Amniotic stem cell (primary cell): ENCODE measurements at places on chromosomes 2 and 18.

GRCh38 chr18:38796762-38797161 lies 1231.2 kb upstream of the CELF4 start:
- DNase-seq: no peak

- peak; percentile 23 for DNase-seq
Observed at GRCh38 chr2:45616658-45617411, 5.8 kb upstream of the SRBD1 start.

GRCh38 chr2:219538504-219538951 lies 5.1 kb downstream of the CHPF start:
- DNase-seq: no peak

DNA sequence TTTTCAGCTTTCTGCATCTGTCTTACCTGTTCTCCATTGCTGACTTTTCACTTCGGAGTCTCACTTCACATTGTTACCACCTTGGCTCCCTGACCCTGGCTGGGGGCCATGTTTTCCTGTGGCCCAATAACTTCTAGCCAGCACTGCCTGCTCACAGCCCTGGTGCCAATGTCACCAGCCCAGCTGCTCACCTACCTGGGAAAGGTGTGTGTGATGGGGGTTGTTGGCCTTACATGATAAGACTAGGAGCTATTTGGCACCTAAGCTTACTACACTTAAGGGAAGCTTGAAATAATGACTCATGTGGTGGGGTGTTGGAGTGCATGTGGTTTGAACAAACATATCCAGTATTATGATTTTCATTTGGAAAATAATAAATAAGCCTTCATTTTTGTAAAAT lies 37.5 kb upstream of the PGAP1 start:
- DNase-seq: no peak

- DNase-seq: no peak
Observed at GRCh38 chr2:233023761-233024410, 8.6 kb upstream of the NEU2 start.

DNA sequence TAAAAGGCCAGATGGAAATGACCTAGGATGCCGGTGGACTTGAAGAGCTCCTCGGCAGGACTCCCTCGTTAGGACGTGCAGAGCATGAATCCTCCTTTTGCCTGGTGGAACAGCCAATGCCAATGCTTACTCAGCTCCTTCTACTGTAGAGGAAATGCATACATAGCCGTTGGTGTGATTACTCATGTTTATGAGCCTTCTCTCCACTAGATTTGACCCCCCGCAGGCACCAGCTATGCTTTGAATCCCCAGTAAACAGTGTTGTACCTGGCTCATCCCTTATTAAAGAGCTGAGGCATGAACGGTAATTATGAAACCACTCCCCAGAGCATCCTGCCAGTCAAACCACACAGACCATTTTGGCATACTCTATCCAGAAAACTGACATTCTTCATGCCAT lies 172.8 kb downstream of the ANTXR1 start:
- DNase-seq: no peak

DNA sequence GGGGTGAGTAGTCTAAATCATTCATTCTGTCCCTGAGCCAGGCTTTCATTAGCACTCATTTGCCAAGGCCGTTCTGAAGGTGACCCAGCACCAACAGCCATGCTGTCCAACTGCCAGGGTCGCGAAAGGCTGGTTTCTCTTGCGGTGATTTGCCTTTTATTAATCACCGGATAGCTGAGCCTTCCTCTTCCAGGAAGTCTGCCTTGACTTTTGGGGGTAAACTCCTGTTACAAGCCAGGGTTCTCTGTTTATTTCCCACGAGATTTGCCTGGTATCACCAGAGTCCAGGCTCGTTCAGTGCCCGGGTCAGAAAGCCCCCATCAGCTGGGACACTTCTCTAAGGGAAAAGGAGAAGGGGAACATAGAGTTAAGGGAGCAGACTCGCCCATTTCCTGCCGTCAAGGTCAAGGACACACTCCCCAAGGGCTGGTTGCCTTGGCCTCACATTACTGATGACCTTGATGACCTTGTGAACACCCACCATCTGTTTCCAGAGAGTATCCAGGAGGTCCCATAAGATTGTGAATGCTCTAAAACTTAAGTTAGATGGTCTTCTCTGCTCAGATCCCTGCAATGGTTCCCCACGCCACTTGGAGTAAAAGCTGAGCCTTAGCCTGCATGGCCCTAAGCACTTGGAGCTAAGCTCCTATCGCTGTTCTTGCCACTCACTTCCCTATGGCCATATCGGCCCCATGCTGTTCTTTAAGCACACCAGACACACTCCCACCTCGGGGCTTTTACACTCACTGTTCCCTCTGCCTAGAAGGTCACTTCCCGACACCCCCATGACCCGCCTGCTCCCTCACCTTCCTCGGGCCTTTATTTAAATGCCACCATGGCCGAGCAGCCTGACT lies 118.0 kb upstream of the STPG4 start:
- DNase-seq: no peak

DNA sequence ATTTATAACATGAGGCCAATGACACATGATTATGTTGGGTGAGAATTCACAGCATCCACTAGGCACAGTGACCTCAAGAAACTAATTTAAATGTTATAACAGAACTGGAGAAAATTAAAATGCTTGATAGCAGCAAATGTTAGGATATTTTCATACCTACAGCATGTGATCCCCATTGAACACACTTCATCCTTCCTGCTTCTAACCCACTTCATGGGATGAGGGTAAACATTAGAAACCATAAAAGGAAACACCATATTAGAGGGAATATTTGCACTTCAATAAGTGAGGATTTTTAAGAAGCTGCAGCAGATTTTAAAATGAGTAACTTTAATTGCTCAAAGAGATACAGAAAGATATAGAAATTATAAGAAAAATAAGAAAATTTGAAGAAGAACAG lies 117.1 kb downstream of the FSHR start:
- DNase-seq: no peak

DNA sequence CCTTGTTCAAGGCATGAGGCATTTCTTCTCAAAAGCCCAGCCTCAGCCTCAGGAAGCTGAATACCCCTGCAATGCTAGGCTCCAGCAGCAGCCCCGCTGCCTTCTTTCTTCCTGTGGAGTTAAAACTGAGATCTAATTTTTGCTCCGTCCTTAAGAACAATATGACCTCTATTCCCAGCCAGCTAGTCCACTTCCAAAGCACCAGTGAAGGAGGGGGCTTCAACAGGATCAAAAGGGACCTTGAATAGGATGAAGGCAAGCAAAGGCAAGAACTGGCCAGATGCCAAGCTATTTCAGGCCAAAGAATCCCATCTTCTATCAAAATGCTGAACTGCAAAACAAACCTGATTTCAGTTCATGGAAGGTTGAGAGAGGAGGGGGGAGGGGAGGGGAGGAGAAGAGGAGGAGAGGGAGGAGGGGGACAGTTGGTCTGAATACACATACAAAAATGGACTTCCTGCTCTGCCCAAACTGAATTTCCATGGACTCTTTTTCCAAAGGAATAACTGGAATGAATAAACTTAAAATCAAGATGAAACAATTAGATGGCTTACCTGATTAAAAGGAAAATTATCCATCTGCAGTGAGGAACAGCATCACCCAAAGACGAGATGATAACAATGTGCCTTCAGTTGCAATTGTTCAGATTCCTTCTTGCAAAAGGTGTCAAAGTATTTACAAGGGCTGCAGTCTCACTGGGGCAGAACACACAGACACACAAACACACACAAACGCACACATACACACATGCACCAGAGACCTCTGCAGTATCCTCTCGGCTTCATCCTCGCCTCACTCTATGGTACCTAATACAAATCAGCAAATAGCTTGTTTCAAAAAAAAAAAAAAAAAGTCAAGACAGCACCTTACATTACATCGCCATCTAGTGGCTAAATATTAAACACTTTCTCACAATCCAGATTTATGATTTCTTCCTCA lies at the start of gene SCN1A:
Gene SCN1A (minus strand): TSS at position 804 of the 939 bp plus-strand sequence. CDS start 54,399 bp downstream, outside the sequence.
- DNase-seq: peak; percentile 21

GRCh38 chr2:85601771-85602475 lies 575 bp downstream of the TMEM150A start:
- DNase-seq: no peak

DNA sequence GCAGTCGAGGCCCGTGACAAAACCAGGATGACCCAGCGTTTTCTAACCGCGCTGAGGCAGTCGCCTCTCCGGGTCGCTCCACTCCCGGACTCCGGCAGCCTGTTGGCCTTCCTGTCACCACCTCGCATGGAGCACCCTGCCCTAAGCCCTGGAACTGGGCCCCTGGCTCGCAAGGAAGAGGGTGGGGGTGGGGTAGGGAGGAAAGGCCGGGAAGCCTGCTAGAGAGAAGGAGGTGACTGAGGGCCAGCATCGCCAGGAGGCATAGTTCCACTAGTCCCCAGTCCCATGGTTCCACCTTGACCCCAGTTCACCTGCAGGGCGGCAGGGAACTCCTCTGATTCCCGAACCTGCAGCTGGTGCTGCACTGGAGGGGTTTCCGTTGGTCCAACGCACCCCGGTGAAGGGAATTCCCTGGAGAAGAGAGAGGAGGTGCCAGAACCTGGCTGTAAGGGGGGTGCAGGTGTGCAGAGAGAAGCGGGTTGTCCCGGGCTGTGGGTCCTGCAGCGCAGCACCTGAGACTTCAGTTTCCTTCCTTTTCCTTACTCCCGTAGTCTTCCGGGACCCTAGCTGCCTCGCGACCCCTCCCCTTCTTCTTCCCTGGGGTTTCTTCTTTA lies 11.8 kb upstream of the EN1 start:
- no peak for DNase-seq

- no peak for DNase-seq
Observed at GRCh38 chr18:61589053-61589723, 256.0 kb downstream of the CDH20 start.

DNA sequence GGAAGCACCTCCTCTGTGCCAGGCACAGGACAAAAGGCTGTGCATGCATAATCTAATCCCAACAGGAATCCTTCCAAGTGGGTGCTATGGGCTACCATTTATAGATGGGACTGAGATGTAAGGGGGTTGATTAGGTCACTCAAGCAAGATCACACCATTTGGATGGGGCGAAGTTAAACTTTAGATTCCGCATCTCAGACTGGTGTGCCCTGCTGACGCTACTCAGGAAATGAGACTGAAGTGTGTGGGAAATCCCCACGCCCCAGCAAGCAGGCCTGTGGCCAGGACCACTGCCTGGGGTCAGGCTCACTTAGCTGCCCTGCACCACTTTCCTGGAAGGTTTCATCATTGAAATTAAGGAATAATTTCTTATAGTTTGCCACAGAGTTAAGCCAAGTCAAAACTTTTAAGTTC lies 70.5 kb upstream of the PPP1CB start:
- DNase-seq: no peak
